ENCODE measurements at places on chromosomes 7 and 10.

- DNase-seq = no peak
These were observed 17.1 kb downstream of the ST7 start for GRCh38 chr7:116970238-116970910.

- DNase-seq = no peak
These were observed 274.1 kb downstream of the ZEB1 start for GRCh38 chr10:31593124-31593523.

DNA sequence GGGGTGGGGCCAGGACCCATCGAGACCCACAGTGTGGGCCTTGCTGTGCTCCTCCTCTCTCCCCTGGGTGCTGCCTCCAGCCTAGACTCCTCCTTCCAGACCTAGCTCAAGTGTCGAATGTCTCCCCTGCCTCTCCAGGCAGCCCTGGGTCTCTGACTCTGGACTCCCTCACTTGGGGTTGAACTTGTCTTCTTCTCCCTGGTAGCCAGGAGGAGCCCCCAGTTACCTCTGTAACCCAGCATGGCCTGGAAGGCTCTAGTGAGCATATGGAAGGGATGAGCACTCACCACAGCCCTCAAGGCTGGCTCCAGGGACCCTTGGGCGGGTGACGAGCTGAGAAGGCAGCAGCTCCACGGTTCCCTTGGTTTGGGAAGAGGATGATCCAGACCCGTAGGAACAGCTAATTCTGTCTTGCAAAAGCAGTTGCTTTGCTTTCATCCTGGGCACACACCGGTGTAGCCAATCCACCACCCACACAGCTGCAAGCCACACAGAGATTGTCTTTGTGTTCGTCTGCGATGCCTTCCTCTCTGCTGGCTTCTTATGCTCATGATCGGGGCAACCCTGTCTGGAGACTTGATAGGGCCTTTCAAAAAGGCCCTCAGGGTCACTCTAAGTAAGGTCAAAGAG, 52.3 kb upstream of the ANTXRL start:
- no peak for DNase-seq

DNA sequence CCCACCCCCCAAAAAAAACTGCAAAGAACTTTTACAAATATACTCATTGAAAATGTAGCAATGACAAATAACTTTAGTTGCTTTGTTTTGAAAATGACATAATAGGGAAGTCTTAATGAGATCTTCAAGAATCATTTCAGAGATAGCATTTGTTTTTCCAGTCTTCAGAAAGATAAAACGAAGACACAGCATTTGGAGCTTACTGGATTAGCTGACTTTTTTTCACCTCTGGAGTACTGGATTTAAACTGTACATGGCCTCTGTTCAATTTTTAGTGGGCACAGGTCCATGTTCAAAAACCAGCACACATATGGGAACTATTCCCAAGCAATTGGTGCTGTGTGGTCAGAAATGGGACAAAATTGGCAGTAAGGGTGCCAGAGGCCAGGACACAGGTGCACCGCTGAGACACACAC, 3.9 kb downstream of the RAB11FIP2 start:
- DNase-seq = no peak

- DNase-seq = no peak
These were observed 311.2 kb downstream of the RNLS start for GRCh38 chr10:88271761-88272543.

DNA sequence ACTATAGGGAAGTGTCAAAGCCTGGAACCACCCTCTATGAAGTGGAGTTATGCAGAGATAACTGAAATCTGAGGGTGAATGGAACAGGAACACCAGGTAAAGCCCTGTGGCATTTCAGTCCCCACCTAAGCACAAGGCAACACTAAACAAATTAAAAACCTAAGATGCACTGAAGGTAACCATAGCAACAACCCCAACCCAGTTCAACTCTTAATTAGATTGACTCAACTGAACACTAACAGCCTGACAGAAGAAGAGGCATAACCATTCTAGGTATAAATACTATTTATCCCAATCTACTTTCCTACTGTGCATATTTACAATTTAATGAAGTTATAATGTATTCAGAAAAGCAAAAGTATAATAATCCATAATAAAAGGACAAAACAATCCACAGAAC, 9.2 kb upstream of the GIMAP5 start:
- DNase-seq = no peak

DNA sequence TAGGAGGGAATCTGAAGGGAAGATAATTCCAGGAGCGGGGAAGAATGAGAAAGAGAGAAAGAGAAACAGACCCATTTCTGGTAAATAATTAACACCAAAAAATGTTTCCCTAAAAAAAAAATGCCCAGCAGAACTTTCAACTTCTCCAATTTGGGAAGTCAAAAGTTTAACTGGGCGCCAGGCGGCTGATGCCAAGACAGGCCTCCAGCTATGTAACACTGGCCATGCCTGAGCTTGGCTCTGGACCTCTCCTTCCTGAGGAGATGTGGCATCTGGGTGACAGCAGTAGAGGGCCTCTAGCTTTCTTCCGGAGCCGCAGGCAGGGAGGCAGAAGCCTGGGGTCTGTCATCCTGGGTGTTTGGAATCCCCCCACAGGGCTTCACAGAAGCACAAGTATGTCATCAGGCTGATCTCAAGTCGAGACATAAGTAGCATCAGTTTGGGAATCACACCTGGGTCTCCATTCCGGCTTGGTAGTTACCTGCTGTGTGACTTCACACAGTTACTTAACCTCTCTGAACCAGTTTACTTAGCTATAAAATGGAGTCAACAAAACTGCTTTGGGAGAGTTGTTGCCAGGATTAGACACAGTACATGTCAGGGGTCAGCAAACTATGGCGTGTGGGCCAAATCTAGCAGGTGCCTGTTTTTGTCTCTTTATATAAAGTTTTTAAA, 50.5 kb upstream of the TCF7L2 start:
- no peak for DNase-seq
